GF-D8 (cell line): ENCODE measurements at places on chromosomes 3 and 15.

DNA sequence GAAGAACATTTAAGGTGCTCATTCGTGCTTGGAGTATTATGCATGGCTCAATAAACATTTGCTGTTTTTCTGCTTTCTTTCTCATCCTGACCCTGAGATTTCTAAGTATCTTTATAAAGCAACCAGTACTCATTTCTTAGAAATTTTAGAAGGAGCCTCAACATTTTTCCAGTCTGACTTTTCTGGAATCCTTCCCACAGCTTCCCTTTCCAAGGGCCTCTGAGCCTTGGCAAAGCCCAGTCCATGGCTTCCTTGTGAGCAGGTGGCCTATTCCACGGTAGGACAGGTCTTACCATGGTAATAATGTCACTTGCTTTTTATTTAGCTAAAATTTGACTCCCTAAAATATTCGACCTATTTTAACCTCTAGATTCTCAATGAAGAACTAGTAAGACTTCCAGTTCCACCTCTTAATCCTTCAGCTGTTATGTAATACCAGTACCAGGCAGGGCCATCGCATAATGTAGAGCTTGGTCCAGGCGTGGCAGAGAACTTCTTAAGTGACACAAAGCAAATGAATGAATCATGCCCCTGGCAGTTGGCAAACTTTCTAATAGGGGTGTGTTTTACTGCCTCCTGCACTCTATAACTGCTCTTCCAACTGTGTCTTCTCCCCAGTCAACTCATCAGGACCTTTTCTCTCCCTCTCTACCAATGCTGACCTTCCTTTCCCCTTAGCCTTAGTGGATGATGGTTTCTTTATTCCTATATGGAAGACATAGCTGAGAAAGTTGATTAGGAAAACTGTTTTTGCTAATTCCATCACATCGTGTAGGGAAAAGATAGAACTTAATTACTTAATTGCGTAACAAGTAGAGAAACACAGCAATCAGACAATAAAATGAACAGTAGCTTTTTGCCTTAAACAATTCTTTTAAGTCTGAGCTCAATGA lies 894 bp upstream of the TM4SF4 start:
- no peak for DNase-seq

- DNase-seq, result no peak
Observed at GRCh38 chr15:72222393-72222792, 8.6 kb downstream of the PKM start.

- DNase-seq, result no peak
Observed at GRCh38 chr3:32002561-32003368, 21.2 kb downstream of the ZNF860 start.

GRCh38 chr3:185912512-185912911 lies 25.3 kb downstream of the TRA2B start:
- DNase-seq, result no peak

DNA sequence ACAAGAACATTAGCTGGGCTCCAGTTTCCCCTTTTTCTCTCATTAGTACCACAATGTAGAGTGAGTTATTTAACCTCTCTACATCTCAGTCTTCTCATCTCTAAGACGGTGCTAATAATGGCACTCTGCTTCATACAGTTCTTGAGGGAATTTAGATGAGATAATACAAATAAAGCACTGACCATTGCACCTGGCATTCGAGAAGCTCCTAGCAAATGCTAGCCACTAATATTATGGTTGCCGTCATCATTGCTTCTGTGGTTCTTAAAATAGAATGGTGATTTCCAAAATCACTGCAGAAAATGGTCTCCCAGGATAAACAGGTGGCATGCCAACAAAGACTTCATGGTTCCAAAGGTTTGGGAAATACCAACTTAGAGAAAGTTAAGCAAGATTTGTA lies 213.0 kb downstream of the RORA start:
- DNase-seq, result no peak
